ENCODE measurements at places on chromosomes 13 and 19.

GRCh38 chr13:27969082-27969865, at the start of gene CDX2:
TSS of gene CDX2 (minus strand) at chr13:27969315. CDS start at chr13:27969006, 309 bp downstream.
- no peak for DNase-seq

DNA sequence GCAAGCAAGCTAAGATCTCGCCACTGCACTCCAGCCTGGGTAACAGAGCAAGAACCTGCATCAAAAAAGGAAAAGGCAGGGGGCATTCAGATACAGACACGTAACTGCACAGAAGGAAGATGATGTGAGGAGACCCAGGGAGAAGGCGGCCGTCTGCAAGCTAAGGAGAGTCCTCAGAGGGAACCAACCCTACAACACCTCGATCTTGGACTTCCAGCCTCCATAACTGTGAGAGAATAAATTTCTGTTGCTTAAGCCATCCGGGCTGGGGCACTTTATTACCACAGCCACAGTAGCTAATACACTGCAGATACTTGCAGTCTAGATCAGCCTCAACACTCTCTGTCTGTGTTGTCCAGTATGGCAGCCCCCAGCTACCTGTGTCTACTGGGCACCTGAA, 7.9 kb downstream of the TICAM1 start:
- no peak for DNase-seq

GRCh38 chr19:6172074-6172863, 36.8 kb downstream of the ACSBG2 start:
- DNase-seq: no peak

DNA sequence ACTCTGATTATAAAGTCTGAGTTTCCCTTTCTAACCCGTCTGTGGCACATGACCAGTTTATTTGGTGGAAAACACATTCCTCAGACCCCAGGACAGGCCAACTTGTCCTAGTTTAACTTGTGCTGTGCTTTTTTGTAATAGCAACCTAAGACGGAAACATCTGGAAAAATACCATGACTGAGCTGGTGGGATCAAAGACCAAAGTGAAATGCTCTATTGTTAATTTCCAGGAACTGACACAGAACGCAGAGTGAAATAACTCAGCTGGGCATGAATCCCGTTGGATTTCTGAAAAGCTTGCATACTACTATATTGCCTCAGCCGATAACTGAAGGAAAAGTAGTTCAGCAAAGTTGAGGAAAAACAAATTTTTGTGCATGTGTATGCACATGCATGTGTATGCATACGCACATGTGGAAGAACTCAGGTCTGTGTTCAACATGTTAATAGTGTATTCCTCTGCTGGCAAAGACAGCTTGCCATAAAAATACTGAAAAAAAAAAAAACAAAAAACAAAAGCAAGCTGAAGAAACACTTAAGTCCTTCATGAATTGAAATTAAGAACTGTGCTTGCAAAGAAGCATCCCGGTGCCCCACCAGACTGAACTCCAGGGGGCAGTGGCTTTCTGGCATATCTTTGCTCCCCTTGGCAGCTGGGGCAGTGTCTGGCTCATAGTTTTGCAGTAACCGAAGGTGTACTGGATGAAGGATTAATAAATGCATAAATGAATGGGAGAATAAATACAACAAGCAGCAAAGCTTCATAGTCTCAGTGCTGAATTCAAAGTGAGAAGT, 187.8 kb downstream of the LHFPL6 start:
- DNase-seq: peak; percentile 58

- DNase-seq: no peak
Observed at GRCh38 chr19:2275588-2276428, 6.2 kb downstream of the PEAK3 start.

- no peak for DNase-seq
Observed at GRCh38 chr19:7257148-7258040, 36.8 kb downstream of the INSR start.

DNA sequence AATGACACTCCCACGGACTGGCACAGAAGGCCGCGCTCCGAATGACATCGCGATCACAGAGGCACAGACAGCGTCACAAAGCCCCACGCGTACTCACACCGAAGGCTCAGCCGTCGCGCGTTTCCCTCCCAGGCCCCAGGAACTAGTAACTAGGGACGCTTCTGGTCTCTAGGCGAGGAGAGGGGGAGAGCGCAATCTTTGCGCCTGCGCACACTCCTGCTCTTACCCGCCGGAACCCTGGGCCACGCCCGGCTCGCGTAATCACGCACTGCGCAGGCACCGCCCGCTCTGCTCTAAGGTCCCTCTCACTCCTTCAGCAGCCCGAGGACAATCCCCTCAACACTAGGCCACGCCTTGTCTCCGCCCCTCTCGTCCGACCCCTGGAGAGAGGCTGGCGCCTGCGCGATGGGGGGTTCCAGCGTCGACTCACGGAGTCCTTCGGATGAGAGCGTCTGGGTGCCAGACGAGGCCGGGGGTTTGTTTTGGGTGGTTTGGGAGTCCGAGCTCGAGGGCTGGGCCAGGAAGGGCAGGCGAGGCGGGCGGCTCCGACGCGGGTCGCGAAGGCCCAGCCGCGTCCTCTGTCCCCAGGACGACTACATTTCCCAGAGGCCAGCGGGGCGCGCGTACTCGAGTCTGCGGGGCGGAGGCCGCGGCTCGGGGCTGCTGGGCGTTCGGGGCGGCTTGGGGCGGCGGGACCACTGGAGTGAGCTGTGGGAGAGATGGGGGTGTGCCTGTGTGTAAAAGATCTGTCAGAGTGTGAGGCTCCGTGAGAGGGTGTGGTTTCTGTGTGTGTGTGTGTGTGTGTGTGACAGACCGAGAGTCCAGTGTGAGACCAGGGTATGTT, at the start of gene ZNF471:
Gene ZNF471 (plus strand): TSS at position 410 of the 844 bp plus-strand sequence. CDS start 3,717 bp downstream, outside the sequence.
- peak; percentile 100 for DNase-seq

- peak; percentile 61 for DNase-seq
Observed at GRCh38 chr13:93230261-93230855, 3.8 kb downstream of the GPC6 start.

DNA sequence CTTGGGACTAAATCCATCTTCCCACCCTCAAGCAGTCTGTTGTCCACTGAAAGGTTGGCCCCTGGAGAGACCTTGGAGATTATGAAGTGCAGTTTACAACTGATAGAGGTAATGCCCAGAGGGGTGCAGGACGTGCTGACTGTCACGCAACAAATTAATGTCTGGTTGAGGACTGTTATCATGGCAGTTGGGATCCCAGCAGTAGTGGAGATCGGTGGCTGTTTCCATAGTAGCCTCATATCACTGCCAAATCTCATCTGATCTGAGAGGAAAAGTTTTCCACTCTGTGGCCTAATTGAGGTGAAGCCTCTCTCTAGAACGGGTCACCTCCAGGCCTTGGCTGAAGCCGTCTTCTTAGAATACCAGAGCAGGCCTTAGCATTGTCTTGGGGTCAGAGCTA, 4.1 kb downstream of the TECR start:
- DNase-seq: no peak

DNA sequence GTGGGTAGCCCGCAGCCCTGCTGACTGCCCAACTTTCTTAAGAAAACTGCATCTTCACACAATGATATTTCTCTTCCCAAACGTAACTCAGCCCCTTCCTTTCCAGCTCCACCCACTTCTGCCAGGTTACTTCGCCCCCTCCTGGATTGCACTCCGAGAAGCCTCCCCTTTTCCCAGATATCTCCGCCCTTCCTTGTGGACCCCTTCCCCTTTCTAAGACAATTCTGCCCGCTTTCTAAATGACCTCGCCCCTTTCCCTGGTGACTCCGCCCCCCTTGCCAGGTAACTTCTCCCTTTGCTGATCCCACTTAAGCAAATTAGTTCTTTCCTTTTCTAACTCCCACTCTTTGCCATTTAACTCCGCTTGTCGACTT, 2.6 kb downstream of the VSIG10L start:
- DNase-seq: no peak

DNA sequence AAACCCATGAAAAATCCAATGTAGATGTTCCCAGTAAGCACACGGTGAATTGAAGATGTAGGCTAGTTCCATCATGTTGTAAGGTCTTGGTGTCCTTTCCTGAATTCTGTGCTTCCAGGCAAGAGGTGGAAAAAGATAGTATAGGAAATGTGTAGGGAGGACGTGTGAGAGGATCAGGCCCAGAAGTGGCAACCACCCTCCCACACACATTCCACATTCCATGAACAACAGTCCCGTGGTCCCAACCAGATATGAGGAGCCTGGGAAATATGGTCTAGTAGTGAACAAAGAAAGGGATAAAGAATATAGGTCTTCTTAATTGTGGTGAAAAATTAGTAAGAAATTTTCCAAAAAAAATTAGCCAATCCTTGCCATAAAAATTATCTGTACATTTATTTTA, 1254.2 kb upstream of the SLC10A2 start:
- DNase-seq: no peak

- DNase-seq: no peak
Observed at GRCh38 chr13:40241125-40241798, 425.2 kb downstream of the FOXO1 start.

DNA sequence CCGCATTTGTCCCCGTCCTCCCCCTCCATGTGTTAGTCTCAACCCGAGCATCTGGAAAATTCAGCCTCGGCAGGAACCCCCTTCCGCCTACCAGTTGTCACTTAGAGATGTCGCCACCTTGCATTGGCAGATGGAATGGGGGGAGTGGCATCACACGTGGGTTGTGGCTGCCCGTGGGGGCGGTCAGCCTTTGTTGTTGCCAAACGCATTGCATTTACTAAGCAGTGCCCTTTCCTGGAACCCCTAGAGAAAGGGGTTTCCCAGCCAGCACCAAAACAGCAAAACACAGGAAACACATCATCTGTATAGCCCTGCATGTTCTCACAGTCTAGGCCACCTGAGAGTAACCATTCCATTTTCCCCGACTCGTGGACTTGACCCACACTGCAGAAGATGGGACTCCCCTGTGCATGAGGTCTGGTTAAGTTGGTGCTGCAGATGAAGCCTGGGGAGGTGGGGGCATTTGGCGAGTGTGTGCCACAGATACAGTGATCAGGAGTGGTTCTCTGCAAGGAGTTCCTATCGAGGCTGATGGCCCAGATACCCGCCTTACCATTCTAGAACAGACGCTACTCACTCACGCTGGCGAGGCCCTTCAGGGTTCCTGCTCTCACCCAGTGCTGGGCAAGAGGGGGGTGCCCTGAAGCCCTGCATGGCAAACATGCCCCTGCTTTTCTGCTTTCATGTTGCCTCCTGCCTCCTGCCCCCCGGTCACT, 38.3 kb downstream of the TMED1 start:
- no peak for DNase-seq

DNA sequence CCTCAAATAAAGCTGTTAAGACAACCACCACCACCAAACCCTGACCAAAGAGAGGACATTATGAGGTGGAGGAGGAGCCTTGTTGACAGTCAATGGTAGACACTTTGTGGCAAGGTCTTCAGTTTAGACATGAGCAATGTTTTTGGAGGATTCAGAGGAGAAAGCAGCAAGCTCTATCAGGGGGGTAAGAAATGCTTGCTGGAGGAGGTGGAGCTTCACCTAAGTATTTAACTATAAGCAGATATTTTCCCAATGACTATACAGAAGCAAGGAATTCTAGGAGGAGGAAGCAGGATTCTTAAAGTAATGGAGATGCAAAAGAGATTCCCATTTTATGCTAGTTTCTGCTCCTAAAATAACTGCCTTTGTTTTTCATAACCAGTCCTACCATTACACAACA, 74.2 kb downstream of the TRPC4 start:
- DNase-seq: no peak

DNA sequence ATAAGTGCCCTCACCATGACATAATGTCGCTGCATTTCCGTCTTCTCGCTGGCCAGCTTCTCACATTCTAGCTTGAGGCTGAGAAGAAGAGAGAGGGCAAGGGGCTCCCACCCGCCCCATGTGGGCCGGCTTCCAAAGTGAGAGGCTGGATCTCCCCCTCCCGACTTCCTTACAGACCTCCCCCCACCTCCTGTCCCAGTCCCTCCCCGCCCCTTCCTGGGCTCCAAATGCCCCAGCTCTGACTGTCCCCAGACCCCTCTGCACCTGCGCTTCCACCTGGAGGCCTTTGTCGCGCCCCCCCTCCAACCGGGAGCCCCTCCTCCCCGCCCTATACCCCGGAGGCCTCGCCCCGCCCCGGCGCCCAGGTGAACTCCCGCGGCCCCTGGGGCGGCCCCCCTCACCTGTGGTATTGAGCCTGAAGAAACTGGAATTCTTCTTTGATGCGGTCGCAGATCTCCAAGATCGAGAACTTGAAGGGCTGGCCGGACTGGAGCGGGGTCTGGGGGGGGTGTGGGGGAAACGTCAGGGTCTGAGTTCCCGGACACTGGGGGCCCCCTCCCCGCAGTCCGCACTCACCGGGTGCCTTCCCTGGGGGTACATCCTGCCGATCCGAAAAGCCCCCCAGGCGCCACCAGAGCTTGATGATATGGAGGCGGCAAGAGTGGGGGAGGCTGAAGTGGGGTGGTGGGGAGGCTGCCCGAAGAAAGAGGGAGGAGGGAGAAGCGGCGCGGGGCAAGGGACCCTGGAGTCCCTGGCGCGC, 595 bp downstream of the TLE2 start:
- DNase-seq: no peak

DNA sequence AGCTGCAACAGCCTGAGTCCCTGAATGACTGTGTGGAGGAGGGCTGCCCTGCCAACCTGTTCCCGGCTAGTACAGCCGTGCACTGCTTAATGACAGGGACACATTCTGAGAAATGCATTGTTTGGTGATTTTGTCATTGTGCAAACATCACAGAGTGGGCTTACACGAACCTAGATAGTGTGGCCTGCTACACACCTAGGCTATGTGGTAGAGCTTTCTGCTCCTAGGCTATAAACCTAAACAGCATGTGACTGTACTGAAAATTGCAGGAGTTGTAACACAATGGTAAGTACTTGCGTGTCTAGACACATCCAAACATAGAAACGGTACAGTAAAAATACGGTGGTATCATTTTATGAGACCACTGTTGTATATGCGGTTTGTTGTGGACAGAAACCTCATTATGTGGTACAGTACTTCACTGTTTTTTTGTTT, 35.0 kb downstream of the VASP start:
- DNase-seq: no peak

GRCh38 chr13:40662866-40663265, 3.6 kb downstream of the FOXO1 start:
- DNase-seq: no peak

GRCh38 chr19:31271306-31271911, 77.8 kb downstream of the TSHZ3 start:
- DNase-seq: no peak

GRCh38 chr19:36821758-36822157, 16.4 kb downstream of the ZNF790 start:
- no peak for DNase-seq

- no peak for DNase-seq
Observed at GRCh38 chr19:45051929-45052579, 13.2 kb downstream of the CLASRP start.

DNA sequence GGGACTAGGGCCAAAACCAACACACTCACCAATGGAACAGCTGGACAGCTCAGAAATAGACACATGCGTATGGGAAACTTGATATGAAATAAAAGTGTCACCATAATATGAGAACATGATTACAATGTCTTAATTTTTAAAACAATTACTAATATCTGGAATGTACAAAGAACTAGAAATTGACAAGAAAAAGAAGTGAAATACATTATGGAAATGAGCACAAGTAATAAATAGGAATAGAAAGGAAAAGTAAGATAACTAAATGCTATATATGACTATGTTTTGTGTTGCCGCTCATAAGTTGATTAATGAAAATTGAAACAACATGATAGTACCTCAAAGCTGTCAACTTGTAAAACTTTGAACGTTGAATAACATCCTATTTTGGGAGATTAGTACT, 801.1 kb downstream of the SLITRK5 start:
- DNase-seq: no peak

GRCh38 chr19:47901370-47901769, 15.3 kb upstream of the SULT2A1 start:
- no peak for DNase-seq
